SJCRH30 (cell line): ENCODE measurements at places on chromosomes 7 and 10. TPM values are rescaled to one million over a fixed set of nuclear protein-coding genes. Genes with fewer than 3 reads are reported as not detected.

The GIMAP6 gene
- total RNA-seq = not detected in 2 replicates

The PDE1C gene
- 0.02 TPM in 1 of 2 replicates, not detected in the other for total RNA-seq

DNA sequence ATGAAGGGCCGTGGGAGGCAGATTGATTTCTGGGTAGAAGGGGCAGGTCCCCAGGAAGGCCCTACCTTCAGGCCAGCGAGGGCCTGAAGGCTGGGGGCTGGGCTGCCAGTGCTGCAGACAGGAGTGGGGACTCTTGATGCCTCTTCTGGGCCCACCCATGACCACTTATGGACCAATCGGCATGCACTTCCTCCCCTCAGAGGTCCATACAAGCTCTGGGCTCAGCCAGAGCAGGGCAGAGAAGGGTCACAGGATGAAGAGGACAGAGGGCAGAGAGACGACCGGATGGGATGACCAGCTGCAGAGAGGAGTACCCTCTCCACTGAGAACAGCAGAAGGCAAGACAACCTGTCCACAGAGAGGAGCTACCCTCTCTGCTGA is 120.1 kb downstream of the DYNC2I1 start:
- H3K27me3 ChIP-seq = no peaks in the 10 kb centered on the region
- no peak overlapping the region for H3K27ac ChIP-seq
- peak; percentile 58 for DNase-seq
- peaks cover 16% of the 10 kb centered on the region for H3K4me1 ChIP-seq
- no peaks in the 10 kb centered on the region for H3K36me3 ChIP-seq

GRCh38 chr10:79260811-79261740 is 86.2 kb upstream of the PPIF start:
- peaks cover 6% of the 10 kb centered on the region for H3K36me3 ChIP-seq
- peak; percentile 39 for DNase-seq
- H3K27ac ChIP-seq = peak overlapping the region; percentile 14; the same call in 1 of the 2 replicates
- H3K4me3 ChIP-seq = no peak overlapping the region
